ENCODE measurements at places on chromosomes 5 and 9.

GRCh38 chr5:61069150-61069549 is 93.1 kb downstream of the SMIM15 start:
- DNase-seq: no peak

DNA sequence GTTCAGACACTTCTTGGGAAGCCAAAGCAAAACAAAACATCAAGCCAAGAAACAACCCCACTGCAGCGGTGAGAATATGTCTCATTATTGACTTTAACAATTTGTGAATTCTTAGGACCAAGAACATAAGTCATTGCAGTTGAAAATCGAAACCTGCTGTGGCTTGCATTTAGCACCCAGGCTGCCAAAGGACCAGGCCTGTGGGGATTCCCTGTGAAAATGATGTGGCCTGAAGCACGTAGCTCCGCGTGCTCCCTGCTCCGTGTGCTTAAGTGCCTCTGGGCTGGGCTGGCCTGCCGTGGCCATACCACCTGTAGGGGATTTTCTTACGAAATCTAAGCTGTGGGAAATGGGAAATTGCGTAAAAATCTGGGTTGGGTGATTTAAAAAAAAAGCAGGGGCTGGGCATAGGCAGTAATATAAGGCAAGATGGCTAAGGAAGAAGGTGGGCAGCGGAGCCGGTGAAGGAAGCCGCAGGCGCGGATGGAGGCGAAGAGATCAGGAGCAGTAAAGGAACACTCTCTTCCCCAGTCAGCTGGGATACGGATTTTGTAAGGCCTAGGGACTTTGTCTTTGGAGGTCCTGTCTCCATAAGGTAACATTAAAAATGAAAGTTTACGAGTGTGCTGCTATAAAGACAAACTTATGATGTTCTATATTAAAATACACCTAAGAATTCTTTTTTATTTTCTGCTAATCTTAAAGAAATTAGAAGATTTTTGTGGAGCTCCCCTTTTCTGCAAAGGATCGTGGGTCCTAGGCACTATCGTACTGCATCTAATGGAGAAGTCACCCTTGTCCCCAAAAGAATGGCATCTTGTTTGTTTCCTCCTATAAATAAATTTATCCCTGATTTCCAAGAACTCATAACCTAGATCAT is 189.6 kb upstream of the SEMA6A start:
- DNase-seq: no peak

- no peak for DNase-seq
These were observed 110.7 kb downstream of the NR6A1 start for GRCh38 chr9:124660341-124660801.

GRCh38 chr5:135386886-135387628 is 12.0 kb downstream of the MACROH2A1 start:
- peak; percentile 72 for DNase-seq

DNA sequence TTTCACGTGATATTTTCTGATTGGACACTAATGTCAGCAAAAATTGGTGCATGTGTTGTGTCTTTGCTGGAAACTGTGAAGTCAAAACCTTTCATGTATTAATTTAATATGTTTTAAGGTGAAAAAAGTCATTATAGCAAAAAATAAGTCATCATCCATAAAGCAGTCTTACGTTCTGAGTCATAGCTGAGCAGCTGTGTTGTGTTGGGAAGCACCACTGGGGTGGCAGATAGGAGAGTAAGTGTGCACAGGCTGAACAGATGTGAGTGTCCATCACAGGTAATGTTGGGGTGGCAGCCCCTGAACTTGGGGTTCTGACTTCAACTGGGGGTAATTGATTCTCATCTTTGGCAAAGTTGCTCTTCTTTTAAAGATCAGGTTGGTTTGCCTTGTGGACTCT is 156.8 kb downstream of the NXNL2 start:
- peak; percentile 29 for DNase-seq

DNA sequence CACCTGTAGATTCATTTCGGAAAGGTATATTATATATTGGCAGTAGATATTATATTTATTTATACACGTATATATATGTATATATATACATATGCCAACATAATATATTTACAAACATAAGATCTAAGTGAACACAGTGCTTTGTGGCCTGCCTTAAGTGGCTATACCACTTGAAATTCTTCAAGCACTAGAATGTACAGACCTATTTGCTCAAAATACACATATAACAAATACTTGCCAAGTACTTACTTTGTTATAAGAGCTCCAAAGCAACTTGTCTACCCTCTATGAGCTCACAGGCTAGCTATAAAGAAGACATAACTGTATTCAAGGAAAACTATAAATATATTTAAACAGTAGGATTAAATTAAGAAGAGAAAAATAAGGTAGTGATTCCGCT is 33.6 kb upstream of the SLC36A1 start:
- no peak for DNase-seq
